ENCODE measurements at places on chromosomes 4 and X.

DNA sequence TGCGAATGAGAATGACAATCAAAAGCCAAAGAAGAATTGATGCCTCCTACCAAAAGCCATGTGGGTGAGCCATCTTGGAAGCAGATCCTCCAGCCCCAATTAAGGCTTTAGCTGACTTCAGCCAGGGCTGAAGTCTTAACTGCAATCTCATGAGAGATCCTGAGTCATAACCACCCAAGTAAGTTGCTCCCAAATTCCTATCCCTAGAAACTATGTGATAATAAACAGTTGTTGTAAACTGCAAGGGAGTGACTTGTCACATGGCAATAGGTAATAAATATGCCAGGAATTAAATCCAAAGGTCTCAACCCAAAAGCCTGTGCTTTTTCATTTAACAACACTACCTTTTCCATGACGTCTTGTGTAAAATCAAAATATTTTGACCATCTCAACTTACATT, 154.2 kb upstream of the TBL1X start:
- DNase-seq = no peak

DNA sequence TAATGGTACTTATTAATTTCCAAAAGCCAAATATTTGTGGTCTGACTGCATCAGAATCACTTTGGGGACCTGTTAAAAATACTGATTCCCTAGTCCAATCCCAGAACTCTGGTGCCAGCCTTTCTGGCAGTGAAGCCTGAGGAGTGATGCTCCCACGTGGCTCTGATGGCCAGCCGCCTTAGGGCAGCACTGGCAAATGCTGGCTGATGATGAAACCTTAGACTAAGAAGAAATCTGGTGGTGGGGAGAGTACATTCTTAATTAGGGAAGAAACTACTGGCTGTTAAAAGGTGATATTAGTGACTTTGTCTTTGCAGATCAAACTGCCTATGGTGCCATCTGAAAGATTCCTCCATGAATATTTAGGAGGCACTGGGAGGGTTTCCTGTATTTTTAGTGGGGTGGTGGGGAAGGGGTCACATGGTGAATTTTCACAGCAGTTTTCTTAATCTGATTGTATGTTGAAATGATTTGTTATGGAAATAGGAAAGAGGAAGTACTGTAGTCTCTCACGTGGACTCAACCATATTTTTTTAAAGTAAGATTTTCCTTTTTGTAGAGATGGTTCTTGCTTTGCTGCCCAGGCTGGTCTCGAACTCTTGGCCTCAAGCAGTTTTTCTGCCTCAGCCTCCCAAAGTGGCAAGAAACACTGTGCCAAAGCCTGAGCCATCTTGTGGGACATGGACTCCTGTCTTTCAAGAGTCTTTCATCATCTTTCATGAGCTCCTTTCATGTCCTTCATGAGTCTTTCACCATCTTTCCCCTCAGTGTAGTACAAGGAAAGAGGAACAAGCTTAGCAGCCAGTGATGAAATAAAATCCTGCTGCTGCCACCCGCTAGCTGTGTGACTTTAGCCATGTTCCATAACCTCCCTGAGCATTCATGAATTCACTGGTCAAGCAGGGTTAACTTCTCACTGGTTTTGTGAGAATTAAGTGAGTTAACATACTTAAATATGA, 90.8 kb downstream of the ZNF330 start:
- no peak for DNase-seq

DNA sequence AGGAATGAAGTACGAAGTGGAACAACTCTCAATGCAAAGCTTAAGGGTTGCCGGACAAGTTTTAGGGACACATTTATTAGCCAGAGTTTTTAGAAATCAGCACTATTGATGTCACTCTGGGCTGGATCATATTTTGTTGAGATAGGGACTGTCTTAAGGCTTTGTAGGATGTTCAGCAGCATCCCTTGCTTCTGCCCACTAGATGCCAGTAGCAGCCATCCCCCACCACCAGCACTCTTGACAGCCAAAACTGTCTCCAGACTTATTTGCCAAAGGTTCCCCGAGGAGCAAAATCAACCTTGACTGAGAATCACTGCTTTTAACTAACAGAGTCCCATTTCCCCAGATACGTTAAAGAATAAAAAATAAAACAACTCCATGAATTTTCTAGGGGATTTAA, 1497.3 kb downstream of the STIM2 start:
- DNase-seq = no peak

DNA sequence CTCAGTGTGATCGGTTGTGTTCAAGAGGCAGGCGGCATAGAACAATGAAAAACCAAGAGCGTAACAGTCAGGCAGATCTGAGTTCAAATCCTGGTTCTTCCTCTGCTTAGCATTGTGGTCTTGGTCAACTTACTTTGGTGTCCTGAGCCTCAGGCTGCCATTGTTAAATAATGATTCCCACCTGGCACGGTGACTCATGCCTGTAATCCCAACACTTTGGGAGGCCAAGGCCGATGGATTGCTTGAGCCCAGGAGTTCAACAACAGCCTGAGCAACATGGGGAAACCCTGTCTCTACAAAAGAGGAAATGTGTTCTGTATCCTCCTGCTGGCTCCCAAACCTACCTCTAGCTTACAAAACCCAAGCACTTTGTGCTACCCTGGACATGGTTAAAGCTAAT, 129.0 kb upstream of the STX18 start:
- DNase-seq = no peak

DNA sequence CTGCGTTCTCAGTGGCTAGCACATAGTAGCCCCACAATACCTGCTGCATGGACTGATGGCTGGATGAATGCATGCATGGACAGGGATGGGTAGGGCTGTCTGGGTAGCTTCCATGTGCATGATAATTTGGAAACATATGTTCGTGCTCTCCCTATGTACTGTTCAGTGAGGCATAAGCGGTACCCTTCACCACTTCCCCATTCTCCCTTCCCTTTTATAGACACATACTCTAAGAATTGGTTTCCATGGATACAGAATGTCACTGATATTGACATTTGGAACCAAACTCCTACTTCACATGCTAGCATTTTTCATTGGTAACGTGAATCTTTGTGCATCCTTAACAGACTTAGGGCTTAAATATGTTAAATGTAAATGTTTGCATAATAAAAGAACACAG, 20.4 kb downstream of the USP46 start:
- no peak for DNase-seq

GRCh38 chr4:7742807-7743280, 196.8 kb downstream of the AFAP1 start:
- no peak for DNase-seq

- DNase-seq = no peak
Observed at GRCh38 chr4:118265312-118266144, 87.3 kb downstream of the PRSS12 start.

DNA sequence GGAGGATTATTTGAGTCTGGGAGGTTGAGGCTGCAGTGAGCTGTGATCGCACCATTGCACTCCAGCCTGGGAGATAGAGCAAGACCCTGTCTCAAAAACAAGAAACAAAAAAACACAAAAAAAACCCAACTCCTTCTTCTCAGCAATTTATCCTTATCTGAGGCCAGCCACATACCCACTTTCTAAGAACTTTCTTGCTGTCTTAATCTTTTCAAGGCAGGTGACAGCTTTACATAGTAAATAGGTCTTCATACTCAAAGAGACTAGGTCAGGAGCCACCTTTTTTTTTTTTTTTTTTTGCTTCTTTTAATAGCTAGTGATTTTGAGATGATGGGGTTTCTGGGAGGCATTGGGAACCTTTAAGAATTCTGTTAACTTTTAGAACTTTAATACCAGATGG, 26.1 kb upstream of the ZCCHC13 start:
- no peak for DNase-seq

DNA sequence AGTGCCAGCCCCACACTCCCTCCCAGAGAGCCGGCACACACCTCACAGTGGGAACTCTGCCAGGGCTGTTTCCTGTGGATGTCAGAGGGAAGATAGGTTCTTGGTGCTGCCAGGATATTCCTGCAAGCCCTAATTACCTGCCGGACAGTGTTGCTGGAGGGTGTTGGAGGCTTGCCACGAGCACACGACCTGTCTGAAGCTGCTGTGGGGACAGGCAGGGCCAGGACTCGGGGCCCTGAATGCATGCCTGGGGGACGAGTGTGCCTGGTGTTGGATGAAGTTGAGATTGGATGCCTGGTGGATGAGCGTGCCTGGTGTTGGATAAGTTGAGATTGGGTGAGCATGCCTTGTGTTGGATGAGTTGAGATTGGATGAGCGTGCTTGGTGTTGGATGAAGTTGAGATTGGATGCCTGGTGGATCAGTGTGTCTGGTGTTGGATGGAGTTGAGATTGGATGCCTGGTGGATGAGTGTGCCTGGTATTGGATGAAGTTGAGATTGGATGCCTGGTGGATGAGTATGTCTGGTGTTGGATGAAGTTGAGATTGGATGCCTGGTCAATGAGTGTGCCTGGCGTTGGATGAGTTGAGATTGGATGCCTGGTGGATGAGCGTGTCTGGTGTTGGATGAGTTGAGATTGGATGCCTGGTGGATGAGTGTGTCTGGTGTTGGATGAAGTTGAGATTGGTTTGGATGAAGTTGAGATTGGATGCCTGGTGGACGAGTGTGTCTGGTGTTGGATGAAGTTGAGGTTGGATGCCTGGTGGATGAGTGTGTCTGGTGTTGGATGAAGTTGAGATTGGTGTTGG, 23.2 kb upstream of the UVSSA start:
- DNase-seq = peak; percentile 45

GRCh38 chrX:102085706-102086105, 39.8 kb upstream of the TCEAL2 start:
- no peak for DNase-seq

DNA sequence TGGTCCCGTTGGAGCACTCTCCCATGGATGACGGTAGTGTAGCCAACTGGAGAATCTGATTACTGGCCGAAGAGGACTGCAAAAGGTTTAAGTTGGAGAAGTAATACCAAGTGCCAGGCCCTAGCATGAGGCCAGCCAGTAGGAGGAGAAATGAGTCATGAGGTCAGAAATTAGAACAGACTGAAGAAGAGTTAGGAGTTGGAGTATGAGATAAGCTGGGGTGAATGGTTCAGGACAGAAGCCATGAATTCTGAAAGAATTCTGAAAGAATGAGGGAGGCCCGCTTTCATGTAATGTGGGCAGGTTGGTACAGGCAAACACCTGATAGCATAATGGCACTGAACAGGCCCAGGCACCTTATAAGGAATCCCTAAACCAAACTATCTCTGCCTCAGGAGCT, 18.4 kb upstream of the STK26 start:
- DNase-seq = no peak

DNA sequence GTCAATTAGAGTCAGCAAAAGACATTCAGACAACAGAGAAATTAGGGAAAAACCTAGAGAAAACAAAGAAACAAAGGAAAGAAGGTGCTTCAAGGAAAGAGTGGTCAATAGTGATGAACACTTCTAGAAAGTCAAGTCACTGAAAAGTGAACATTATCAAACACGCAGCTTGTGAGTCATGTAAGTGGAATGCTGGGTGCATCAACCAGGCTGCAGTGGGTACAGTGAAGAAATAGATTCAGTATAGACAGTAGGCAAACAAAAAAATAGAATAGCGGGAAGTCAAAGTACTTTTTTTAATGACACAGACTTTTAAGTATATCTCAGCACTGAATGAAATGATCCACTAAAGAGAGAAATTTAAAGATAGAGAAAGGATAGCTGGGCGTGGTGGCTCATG, 245.8 kb downstream of the ARHGAP24 start:
- DNase-seq = no peak

DNA sequence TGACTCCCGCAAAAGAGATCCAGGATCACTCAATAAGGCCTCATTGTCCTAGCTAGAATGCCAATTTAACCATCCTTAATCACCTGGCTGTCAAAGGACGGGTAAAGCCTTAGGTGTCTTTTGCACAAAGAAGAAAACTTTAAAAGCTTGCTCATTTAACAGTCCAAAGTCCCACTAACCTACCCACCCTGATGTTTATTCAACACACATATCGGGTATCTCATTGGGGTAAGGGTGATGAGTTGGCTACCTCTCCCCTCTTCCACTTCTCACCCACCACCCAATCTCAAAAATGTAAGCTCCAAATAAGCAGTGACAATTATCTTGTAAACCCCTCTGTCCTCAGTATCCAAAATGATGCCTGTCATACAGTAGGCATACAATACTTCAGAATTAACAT, 988 bp upstream of the SRD5A3 start:
- no peak for DNase-seq

- no peak for DNase-seq
Observed at GRCh38 chr4:88745581-88746163, 48.0 kb upstream of the NAP1L5 start.

DNA sequence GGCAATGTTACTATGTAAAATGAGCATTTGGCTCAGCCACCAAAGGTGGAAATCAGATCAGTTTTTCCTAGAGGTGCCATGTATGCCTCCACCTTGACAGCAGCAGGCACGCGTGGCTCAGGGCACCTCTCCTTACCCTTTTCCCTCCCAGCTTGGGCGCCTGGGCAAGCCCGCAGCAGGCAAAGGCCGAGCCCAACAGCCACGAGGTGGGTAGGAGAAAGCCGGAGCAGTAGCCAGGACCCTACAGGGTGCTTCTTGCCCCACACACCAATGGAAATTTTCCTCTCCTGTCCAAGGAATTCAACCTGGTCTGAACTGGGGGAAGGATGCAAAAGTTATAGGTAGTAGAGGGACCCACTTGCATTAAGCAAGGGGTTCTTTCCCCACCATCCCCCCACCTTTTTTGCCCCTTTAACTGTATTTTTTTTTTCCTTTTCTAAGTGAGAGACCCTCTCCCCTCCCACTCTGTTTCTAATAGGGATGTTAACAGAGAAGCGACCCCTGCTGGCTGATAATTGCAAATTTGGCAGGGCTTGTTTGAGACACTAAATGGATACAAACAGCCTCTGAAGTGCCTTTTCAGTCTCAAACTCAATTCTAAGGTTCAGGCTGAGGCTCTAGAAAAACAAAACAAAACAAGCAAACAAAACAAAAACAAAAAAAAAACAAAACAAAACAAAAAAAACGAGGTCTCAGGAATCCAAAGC, 895.1 kb downstream of the PCDH18 start:
- DNase-seq = no peak

DNA sequence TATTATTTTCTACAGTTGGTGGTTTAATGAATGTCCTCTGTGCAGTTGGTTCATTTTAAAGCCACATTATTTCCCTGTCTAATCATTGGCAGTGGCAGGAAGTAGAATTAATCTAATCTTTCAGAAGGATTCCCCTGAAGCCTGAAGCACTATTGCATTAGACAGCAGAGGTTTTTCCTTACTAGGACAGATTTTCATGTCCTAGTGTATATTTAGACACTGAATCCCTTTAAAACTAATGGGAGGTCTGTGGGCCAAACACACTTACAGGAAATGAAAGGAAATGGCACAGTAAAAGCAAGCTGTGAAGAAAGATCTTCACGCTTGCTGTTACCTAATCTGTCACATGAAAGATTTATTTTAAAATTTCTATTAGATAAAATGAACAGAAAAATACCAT, 165.2 kb downstream of the SLC39A8 start:
- DNase-seq = no peak

- DNase-seq = no peak
Observed at GRCh38 chr4:122826079-122826527, 528 bp upstream of the FGF2 start.

- no peak for DNase-seq
Observed at GRCh38 chrX:43644124-43644701, 11.9 kb upstream of the MAOA start.

- no peak for DNase-seq
Observed at GRCh38 chr4:20983763-20984575, 283.7 kb downstream of the PACRGL start.

GRCh38 chrX:41449615-41450014, 2.5 kb downstream of the NYX start:
- DNase-seq = no peak
